Activated T-cell treated with anti-CD3 and anti-CD28 coated beads, Interleukin-2, amount 50 U/mL, for 24 hours (primary cell): ENCODE measurements at places on chromosomes 5 and 9.

- H3K27ac ChIP-seq = no peak overlapping the region
- no peak overlapping the region for H3K4me3 ChIP-seq
- H3K4me1 ChIP-seq = no peaks in the 10 kb centered on the region
- peaks cover 63% of the 10 kb centered on the region for H3K27me3 ChIP-seq
Observed at GRCh38 chr5:176860381-176860780, 38.8 kb downstream of the HK3 start.

GRCh38 chr9:87494970-87495471 is 2.6 kb upstream of the DAPK1 start:
- peaks cover 16% of the 10 kb centered on the region for H3K4me1 ChIP-seq
- DNase-seq = no peak
- peaks cover 69% of the 10 kb centered on the region for H3K27me3 ChIP-seq
- no peaks in the 10 kb centered on the region for H3K36me3 ChIP-seq
- no peak overlapping the region for H3K27ac ChIP-seq

GRCh38 chr9:135016876-135017275 is 70.6 kb upstream of the OLFM1 start:
- peaks cover 16% of the 10 kb centered on the region for H3K27me3 ChIP-seq
- H3K4me3 ChIP-seq = no peak overlapping the region

DNA sequence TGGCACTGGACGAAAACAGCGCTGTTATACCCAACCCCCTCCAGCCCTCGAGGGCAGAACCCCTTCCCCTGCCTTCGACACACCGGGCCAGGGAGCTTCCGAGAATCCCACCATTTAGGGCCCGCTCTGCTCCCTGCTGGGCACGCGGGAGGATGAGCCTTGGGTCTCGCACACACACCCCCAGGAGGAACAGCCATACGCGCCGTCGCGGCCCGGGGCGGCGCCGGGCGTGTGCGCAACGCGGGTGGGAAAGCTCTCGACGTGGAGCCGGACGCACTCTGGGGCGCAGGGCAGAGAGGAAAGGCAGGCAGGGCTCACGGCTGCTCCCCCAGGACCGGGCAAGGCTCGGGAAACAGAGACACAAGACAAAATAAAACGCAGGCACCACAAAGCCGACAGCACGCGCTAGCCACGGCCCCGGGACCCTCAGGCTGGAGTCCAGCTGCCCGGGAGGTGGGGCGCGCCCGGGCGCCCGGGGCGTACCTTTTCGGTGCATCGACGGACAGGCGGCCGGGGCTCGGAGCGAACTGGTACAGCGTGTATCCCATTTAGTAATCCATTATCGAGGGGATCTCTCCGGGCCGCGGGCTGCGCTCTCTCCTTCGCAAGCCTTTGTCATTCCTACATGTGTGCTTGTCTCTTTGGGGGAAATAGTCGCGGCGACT is 789 bp downstream of the SEMA6A start:
- peak; percentile 31 for DNase-seq
- H3K27ac ChIP-seq = no peak overlapping the region
- H3K4me3 ChIP-seq = peak overlapping the region; percentile 74

- no peak overlapping the region for H3K4me3 ChIP-seq
- no peaks in the 10 kb centered on the region for H3K27me3 ChIP-seq
- DNase-seq = no peak
- H3K4me1 ChIP-seq = peaks cover 10% of the 10 kb centered on the region
- no peaks in the 10 kb centered on the region for H3K36me3 ChIP-seq
Observed at GRCh38 chr9:18826248-18826647, 206.8 kb downstream of the SAXO1 start.

DNA sequence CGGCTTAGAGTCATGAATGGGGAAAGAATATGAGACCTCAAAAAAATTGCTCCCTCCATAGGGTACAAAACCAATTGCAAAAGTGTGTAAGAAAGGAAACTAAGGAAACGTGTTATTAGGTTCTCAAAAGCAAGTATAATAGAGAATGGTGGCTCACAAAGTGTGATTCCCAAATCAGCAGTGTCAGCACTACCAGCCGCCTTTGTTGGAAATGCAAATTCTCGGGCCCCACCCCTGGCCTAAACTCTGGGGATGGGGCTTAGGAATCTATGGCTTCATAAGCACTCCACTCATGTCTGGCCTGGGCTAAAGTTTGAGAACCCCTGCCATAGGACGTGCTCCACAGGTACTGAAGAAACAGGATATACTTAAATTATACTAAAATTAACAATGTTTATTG is 1.6 kb upstream of the CCDC69 start:
- peaks cover 17% of the 10 kb centered on the region for H3K36me3 ChIP-seq
- H3K27me3 ChIP-seq = no peaks in the 10 kb centered on the region
- peak; percentile 22 for DNase-seq
- no peak overlapping the region for H3K4me3 ChIP-seq

- no peaks in the 10 kb centered on the region for H3K4me1 ChIP-seq
- no peak overlapping the region for H3K4me3 ChIP-seq
- no peak for DNase-seq
- H3K27me3 ChIP-seq = no peaks in the 10 kb centered on the region
Observed at GRCh38 chr9:20754556-20754955, 70.5 kb downstream of the FOCAD start.

GRCh38 chr5:156154757-156155156 is 172.2 kb upstream of the SGCD start:
- H3K27me3 ChIP-seq = no peaks in the 10 kb centered on the region
- no peaks in the 10 kb centered on the region for H3K36me3 ChIP-seq
- H3K27ac ChIP-seq = no peak overlapping the region
- H3K4me1 ChIP-seq = no peaks in the 10 kb centered on the region

GRCh38 chr5:395156-395920 is 47.6 kb upstream of the EXOC3 start:
- peaks cover 11% of the 10 kb centered on the region for H3K27me3 ChIP-seq
- DNase-seq = peak; percentile 28
- peak overlapping the region; percentile 14 for H3K27ac ChIP-seq

DNA sequence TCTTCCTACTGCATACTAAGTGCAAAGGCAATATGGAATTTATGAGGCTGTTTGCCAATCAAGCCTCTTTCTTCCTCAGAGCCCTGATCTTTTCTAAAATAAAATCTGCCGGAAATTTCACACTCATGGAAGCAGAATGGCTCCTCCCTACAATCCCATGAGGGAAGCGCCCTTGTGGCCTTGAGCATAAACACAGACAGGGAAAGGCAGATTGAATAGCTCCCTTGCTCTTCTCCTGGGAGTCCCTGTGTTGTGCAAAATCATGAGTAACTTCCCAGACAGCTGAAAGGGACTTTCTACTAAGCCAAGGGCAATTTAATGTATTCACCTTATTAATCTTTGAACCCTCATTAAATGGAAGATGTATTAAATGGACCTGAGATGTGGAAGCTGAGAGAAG is 226.1 kb upstream of the PIK3R1 start:
- no peaks in the 10 kb centered on the region for H3K4me1 ChIP-seq
- H3K27me3 ChIP-seq = peaks cover 4% of the 10 kb centered on the region
- no peak overlapping the region for H3K4me3 ChIP-seq
- no peak overlapping the region for H3K27ac ChIP-seq
- no peaks in the 10 kb centered on the region for H3K36me3 ChIP-seq

GRCh38 chr5:27472000-27472763 is 433.8 kb upstream of the CDH9 start:
- no peaks in the 10 kb centered on the region for H3K4me1 ChIP-seq
- no peak overlapping the region for H3K27ac ChIP-seq
- H3K36me3 ChIP-seq = no peaks in the 10 kb centered on the region
- DNase-seq = no peak
- H3K27me3 ChIP-seq = no peaks in the 10 kb centered on the region
- no peak overlapping the region for H3K4me3 ChIP-seq

GRCh38 chr5:115317320-115317719 is 20.9 kb upstream of the CCDC112 start:
- DNase-seq = no peak
- H3K27ac ChIP-seq = no peak overlapping the region
- peaks cover 31% of the 10 kb centered on the region for H3K27me3 ChIP-seq
- H3K36me3 ChIP-seq = no peaks in the 10 kb centered on the region
- no peak overlapping the region for H3K4me3 ChIP-seq
- no peaks in the 10 kb centered on the region for H3K4me1 ChIP-seq

DNA sequence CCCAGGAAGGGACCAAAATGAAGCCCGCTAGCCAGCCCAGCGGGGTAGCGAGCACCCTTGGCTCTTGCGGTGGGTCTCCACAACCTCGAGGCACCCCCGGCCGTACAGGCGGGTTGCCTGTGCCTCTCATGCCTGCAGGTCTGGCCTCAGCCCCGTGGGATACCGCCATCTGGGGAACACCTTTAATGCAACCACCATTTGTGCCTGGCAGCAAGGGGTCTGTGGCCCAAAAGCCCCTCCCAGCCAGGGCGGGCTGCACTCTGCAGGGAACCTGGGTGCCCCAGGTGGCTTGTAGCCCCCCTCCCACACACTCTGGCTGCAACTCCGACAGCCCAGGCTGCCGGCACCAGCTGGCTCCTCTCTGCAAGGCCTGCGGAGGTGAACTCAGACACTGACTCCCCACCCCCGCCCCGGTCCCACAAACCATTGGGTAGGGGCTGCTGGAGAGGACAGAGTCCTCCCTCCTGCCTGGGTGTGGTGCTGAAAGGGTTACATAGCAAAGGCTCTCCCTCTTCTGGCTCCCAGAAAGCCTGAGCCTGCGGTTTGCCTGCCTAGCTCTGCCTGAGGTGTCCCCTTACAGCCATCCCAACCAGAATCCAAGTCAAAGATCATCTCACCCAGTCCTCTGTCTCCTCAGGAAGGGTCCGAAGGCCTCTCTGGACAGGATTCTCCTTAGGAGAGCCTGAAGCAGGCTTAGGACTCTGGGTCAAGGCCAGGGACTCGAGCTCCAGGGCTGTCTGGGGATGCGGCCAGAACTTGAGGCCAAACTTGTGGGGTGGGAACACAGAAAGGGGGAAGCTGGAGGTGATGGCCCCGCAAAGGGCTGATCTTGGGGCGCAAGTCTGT is 109.4 kb downstream of the PSD2 start:
- H3K4me1 ChIP-seq = peaks cover 5% of the 10 kb centered on the region
- H3K4me3 ChIP-seq = no peak overlapping the region

DNA sequence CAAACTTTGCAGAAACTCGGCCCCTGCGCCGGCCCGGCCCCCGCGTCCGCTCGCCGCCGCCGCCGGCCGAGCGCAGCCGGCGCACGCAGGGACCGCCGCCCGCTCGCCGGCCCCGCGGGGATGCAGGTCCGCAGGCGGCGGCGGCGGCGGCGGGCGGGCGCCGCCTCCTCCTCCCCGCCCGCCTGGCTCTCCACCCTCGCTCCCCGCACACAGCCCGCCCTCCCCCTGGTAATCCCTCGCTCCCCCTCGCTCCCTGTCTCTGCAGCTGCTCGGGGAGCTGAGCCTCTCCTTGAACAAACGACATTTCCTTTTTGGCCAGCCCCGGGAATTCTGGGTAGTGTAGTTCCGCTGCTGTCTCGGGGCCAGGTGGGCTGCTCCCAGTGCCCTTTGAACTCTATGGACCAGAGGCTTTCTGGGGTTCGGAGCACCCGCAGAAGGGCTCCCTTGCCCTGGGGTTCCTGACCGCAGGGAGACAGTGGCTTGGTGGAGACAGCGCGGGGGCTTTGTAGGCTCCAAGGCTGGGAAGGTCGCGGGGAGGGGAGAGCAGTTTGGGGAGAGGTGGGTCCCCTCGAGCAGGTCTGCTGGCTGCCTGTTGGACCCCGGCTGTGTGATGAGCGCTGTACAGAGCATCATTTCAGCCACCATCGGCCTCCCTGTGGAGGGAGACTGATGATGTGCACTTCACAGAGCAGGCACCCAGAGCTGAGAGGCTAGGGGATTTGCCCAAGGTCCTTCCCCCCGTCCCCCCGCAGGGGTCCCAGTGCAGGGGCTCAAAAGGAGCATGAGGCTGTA is 1.8 kb upstream of the FAM78A start:
- peak overlapping the region; percentile 84 for H3K27ac ChIP-seq
- DNase-seq = peak; percentile 78
- H3K4me1 ChIP-seq = peaks cover 24% of the 10 kb centered on the region
- peaks cover 6% of the 10 kb centered on the region for H3K27me3 ChIP-seq
- peak overlapping the region; percentile 77 for H3K4me3 ChIP-seq

DNA sequence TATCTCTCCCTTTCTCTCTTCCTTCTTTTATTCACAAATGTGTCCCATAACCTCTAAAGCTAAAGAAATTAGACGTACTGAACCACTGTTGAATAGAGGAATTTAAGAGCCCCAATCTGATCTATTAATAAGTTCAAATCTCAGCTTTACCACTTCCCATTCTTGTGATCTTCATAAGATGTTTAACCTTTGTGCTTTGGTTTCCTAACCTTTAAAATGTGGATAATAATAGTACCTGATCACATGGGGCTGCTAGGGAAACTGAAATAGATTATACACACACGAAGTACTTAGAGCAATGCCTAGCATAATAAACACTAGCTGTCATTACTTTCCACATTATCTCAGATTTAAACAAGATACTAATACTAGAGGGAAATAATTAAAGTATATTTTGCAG is 324.3 kb upstream of the SEMA6A start:
- H3K4me3 ChIP-seq = no peak overlapping the region
- H3K4me1 ChIP-seq = no peaks in the 10 kb centered on the region
- H3K27me3 ChIP-seq = no peaks in the 10 kb centered on the region
- no peak overlapping the region for H3K27ac ChIP-seq
- DNase-seq = no peak

DNA sequence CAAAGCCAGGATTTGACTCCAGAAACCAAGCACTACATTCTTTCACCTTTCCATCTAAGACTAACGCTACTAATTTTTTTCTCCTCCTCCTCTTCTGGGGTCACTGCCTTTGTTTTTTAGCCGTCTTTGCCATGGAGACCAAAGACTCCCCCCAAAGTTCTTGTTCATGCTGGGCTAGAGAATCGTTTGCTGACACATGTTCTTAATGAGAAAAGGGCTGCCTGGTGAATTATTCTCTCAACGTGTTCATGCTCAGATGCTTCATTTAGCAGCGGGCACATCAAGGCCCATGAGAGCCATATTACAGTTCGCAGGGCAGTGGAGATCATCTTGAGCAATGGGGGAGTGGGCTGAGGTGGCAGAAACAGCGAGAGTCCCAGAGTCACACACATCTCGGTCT is 134.9 kb downstream of the SLIT3 start:
- peaks cover 14% of the 10 kb centered on the region for H3K27me3 ChIP-seq
- no peaks in the 10 kb centered on the region for H3K4me1 ChIP-seq
- H3K4me3 ChIP-seq = no peak overlapping the region
- H3K27ac ChIP-seq = no peak overlapping the region

GRCh38 chr5:68395926-68396511 is 180.5 kb downstream of the PIK3R1 start:
- no peak overlapping the region for H3K27ac ChIP-seq
- H3K4me3 ChIP-seq = no peak overlapping the region
- H3K36me3 ChIP-seq = no peaks in the 10 kb centered on the region
